SK-N-SH (cell line): ENCODE measurements at places on chromosomes 1 and 21.

DNA sequence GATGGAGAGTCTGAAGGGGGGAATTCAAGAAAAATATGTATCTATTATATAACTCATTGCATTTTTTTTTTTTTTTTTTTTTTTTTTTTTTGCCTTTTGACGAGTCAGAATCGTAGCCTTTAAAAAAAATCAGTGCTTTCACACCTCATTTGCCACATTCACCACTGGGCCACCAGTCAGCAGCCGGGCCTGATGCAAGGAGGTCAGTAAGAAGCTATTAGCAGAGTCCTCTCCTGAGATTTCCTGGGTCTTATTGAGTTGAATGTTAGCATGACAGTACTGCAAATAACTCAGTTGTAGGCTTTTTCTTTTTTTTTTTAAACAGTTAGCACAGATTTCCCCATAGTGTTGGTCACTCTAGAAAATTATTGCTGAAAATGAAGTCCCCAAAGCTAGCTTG lies 139.8 kb downstream of the SPATA17 start:
- no peak for DNase-seq

GRCh38 chr1:204454476-204454875 lies 40.1 kb downstream of the PIK3C2B start:
- no peak for DNase-seq

GRCh38 chr1:11280719-11281376 lies 7.8 kb downstream of the UBIAD1 start:
- DNase-seq: no peak

DNA sequence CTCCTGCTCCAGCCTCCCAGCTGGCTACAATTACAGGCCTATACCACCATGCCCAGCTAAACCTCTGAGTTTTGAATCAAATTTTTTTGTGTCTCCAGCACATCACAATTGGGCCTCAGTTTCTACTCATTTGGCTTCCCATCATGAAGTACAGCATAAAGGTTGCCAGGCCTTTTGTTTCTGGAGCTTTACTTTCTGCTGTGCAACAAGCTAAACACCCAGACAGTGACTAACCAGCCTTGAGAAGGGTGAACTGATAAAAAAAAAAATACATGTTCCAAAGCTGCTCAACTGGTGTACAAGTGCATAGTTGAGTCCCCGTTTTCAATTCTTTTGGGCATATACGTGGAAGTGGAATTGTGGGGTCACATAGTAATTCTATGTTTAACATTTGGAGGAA lies 25.1 kb downstream of the TIAM1 start:
- DNase-seq: no peak

- DNase-seq: no peak
Observed at GRCh38 chr1:218575856-218576255, 230.7 kb downstream of the TGFB2 start.

DNA sequence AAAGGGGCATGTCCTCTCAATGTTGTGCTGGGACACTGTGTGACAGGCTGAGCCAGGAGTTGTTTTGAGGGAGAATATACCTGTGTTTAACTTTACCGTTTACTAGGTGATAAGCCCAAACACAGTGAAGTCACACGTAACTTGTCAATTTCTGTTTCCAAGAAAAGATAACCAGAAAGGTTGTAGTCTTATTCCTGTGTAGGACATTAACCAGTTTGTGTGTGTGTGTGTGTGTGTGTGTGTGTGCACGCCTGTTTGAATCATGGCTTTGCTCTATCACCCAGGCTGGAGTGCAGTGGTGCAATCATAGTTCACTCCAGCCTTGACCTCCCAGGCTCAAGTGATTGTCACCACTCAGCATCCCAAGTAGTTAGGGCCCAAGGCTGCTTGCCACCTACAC lies 83.6 kb downstream of the MRPS6 start:
- no peak for DNase-seq

GRCh38 chr1:215719552-215719951 lies 152.4 kb downstream of the KCTD3 start:
- DNase-seq: no peak

DNA sequence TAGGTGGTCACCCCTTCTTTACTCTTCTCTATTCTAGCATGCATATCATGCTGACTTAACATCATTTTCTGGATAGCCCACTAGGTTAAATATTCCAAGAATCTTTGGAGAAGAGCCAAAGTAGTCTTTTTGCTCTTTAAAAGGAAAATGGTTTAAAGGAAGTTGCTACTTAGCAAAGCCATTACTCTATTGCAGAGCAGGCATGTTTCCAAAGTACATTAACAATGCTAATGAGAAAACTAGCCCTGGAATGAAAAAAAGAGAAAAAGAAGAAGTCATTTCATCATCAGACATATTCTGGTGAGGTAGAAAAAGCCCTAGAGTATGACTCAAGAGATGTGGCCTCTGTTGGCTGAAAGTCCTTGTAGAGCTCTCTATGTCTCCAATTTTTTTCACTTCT lies 74.0 kb downstream of the NUF2 start:
- DNase-seq: no peak

DNA sequence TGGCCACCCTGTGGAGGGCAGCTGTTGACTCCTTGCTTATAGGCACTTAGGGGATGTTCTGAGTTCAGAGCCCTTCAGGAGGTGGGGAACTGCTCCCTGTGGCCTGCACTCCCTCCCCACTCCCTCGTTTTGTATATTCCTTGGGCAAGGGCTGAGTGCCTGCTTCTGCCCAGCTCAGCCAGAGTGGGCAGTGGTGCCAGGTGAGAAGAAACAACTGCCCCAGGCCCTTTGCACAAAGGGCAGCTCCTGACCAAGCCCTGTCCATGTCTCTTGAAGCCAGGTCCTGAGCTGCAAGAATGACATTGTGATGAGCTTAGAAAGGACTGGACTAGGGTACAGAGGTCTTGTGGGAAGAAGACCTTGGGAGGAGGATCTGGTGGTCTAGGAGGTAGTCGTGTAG lies 2.2 kb downstream of the AGTRAP start:
- no peak for DNase-seq

DNA sequence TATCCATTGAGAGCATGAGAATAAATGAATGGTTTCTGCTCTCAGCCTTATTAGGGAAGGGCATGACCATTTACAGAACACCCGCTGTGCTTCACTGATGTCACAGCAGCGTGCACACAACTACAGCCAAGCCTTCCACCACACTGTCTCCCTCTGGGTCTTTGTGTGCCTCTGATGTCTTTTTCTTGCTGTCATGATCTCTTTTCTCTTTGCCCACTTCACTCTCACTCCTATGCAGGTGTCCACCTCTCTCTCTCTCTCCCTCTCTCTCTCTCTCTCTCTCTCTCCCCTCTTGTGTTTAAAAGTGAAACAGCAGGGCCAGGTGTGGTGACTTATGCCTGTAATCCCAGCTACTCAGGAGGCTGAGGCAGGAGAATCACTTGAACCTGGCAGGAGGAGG lies 232.5 kb upstream of the JUN start:
- no peak for DNase-seq

DNA sequence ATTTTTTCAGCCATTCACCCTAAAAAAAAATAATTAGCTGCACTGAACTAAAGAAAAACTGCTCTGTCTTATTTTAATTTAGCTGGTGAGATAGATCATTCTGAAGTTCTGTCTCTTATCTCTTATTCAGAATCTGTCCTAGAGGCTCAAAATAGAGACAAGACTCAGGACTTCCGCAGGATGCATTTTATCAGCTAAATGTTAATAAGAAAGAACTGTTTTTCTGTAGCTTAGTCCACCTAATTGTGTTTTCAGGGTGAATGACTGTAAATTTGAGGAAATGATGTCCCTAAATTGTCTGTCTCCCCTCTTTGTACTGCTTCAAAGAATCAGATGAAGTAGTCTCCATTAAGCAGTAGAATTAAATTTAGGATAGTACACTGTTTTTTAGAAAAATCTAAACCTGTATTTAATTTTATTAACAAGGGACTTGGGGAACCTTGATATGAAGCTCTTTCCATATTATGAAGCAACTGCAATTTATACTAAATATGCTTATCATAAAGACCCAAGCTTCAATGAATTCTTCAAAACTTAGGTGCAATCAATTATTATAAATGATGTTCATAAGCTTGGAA lies 671.9 kb downstream of the RWDD3 start:
- peak; percentile 30 for DNase-seq

GRCh38 chr1:6360517-6361070 lies 33.0 kb downstream of the ACOT7 start:
- no peak for DNase-seq

DNA sequence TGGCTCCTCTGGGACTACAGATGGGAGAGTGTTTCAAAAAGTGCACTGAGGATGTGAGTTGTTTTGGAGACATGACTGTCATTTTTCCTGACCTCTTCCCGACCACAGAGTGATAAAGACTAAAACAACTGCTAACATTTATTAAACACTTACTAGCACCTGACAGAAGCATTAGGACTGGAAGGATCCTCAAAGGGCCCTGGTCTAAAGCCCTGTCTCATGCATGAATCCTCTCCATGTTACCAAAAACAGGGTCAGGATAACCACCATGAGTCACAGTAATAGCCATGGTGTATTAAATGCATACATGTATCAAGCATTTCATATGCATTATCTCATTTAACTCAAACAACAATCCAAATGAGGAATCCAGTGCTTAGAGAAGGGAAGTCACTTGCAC lies 11.5 kb downstream of the CYB5RL start:
- DNase-seq: no peak

DNA sequence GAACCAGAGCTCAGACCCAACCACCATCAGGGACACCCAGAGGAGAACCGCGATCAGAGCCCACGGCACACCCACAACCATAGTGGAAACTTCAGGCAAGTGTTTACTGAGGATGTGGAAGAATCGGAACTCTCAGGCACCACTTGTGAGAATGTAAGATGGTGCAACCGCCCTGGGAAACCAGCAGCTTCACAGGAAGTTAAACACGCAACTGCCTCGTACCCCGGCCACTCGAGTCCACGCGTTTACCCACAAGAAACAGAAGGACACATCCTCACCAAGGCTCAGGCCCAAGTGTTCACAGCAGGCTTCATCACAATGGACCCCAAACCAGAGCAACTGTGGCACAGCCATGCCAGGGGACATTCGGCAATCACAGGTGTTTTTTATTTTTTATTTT lies 51.4 kb upstream of the COL6A2 start:
- DNase-seq: no peak

- DNase-seq: peak; percentile 14
Observed at GRCh38 chr1:186605762-186606350, 74.4 kb downstream of the PTGS2 start.

- DNase-seq: peak; percentile 61
Observed at GRCh38 chr1:64983110-64983509, 16.8 kb upstream of the JAK1 start.

- DNase-seq: no peak
Observed at GRCh38 chr1:184365699-184366098, 21.1 kb upstream of the C1orf21 start.

DNA sequence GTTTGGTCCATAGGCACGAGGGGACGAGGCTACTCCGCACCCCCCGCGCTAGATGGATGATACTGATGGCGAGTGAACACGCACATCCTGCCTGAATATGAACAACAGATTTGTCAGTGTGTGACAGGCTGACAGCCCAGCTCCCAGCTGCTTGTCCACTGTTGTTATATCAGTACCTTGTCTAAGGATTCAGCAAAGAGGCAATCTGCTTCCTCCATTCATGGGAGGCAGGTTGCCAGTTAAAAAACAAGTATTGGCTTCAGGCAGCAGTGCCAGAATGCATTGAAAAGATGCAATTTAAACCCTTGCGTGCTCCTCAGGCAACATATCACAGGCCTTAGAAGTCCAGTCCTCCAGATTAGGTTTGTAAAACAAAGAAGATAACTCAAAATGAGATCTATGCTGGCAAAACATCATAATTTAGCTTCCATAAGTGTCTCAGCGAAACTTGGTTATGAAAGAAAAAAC lies 223.3 kb downstream of the GPATCH2 start:
- peak; percentile 65 for DNase-seq

DNA sequence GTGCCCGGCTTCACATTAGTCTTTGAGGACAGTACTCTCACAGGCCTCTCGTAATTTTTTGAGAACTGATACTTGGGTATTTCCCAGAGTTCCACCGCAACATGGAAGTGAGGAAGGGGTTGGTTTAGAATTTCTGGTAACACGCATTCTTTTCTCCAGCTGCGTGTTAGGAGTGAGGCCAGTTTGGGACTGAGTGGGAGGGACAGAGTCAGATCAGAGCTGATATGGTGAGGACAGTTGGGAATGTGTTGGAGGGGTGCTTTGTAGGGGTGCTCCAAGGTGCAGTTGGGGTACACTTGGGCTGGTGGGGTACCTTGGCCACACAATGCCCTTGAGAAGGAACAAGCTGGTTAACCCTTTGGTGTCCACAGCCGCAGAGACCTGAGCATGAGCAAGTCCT lies 6.7 kb downstream of the FBXO6 start:
- no peak for DNase-seq

DNA sequence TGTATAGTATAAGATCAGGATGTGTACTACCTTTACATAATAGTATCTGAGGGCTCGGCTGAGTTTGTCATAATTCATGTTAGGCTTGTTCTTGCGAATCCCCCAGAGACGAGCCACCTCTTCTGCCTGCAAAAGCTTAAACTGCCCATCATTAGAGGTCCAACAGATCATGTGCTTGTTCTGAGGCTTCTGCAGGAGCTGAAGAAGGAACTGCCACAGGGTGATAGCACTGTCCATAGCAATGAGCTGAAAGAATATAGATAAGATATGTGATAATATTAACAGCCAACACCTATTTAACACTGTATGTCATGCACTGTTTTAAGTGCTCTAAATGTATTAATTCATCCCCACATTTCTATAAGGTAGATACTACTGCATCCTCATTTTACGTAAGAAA lies 8.2 kb downstream of the ELK4 start:
- no peak for DNase-seq

DNA sequence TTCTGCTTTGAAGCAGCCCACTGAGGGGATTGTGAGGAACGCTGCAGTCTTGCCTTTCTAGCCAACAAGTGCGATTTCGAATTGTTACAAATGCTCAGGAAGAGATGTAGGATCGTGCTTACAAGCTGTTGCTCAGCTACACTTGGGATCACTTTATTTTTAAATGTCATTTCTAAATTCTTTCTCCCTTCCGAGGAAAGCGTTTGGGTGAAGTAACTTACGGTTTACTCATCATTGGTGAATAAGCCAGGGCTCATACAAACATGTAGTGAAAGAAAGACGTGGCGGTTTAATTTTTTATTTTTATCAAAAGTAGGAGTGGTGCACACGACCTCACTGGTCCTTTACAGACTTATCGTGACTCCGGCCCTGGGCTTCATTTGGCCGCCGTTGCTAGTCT lies 386.6 kb downstream of the KIF26B start:
- DNase-seq: no peak

DNA sequence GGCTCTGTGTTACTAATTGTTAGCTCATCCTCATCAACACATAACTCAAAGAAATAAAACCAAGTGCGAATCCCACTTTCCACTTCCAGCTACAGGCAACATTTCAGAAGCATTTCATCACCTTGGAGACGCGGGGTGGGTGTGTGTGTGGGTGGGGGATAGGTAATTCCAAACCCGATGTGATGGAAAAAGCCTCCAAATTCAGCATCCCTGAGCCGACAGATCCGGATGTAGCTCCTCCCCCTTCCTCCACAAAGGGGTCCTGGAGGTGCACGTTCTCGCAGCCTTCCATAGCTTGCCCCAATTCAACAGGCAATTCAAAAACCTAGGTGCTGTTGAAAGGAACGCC lies 486 bp downstream of the HSPA13 start:
- DNase-seq: no peak

GRCh38 chr1:178532392-178532791 lies 19.5 kb downstream of the TEX35 start:
- DNase-seq: peak; percentile 84

GRCh38 chr1:63721531-63722189 lies 52.2 kb upstream of the ROR1 start:
- DNase-seq: peak; percentile 42

- DNase-seq: no peak
Observed at GRCh38 chr1:23013657-23014056, 2.0 kb downstream of the TEX46 start.

- DNase-seq: no peak
Observed at GRCh38 chr1:909861-910310, 13.8 kb upstream of the SAMD11 start.
